ENCODE measurements at places on chromosomes 6 and 20.
A peak's percentile ranks its signal among the peaks of the same experiment; 100 is the strongest.

GRCh38 chr6:139355777-139356445 is 18.5 kb downstream of the CITED2 start:
- DNase-seq: no peak

DNA sequence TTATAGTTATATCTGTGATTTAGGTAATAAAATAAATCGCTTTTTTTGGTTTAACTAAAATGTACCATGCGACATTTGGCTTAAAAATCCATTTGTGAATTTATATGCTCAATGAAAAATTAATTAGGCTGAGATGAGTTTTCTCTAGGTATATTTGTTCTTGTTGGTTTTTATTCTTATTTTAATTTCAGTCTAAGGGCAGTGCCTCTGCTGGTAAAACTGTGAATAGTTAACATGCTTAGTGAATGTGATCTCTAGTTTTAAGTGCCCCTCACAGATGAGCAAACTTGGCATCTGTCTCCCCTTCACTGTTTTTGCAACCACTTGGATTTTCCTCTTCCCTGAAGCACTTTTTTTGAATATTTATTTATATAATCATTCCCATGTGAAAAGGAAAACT is 822.7 kb downstream of the GRIK2 start:
- no peak for DNase-seq

GRCh38 chr6:108741331-108741989 is 106.8 kb upstream of the ARMC2 start:
- no peak for DNase-seq

- peak; percentile 48 for DNase-seq
Measured at GRCh38 chr6:163945808-163946207, 531.3 kb downstream of the QKI start.

GRCh38 chr20:31560746-31561598 is 44.1 kb upstream of the ID1 start:
- no peak for DNase-seq

DNA sequence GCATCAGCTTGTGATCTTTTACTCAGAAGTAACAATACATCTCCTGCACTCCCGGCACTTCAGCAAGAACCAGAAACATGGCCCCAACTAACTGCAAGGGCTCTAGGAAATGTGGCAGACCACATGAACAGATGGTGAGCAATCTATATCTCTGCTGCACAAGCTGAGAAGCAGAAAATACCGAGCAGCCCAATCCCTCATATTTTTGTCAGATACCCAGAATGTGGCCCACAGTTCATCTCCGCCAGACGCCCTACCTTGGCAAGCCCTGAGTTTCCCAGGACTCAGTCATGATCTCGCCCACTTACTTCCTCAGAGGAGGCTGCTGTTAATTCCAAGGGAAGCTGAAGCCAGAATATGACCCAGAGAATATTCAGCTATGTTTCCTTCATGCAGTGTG is 63.1 kb upstream of the PHACTR1 start:
- no peak for DNase-seq

DNA sequence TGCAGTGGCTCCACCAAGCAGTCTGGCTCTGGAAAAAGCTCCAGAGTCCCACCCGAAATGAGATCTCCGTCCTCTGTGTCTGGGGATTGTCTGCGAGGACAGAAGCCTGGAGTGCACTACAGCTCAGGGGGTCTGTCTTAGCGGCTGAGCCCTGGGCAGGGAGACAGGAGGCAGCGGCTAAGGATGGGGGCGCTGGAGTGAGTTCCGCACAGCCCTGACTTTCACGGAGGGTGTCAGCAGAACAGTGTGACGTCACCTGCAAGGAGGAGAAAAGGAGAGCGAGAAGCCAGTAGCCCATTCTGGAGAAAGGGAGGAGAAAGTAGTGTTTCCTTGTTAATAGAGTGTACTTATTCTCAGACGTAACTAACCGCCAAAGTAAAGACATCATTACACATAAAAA is 97.6 kb downstream of the FAM50B start:
- peak; percentile 21 for DNase-seq

DNA sequence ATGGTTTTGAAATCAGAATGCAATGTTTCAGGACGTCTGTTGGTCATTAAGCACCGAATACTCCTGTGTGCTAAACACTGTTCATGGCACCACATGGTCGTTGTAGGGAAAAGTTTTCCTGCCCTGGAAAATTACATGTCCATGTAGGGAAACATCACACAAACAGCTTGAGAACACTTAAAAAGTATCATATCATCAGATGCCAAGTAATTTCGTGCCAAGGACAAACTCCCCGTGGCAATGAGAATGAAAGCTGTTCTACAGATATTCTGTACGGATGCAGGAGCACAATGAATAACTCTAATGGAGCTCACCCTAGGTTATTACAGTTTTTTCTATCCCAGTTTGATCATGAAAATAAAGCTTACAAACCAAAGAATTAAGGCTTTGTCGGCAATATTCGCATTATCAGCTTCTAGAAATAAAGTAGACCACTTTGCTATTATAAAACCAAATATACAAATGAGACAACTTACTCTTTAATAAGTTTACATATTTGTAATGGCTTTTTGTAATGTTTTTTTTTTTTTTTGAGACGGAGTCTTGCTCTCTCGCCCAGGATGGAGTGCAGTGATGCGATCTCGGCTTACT is 4.6 kb upstream of the DST start:
- DNase-seq: no peak

DNA sequence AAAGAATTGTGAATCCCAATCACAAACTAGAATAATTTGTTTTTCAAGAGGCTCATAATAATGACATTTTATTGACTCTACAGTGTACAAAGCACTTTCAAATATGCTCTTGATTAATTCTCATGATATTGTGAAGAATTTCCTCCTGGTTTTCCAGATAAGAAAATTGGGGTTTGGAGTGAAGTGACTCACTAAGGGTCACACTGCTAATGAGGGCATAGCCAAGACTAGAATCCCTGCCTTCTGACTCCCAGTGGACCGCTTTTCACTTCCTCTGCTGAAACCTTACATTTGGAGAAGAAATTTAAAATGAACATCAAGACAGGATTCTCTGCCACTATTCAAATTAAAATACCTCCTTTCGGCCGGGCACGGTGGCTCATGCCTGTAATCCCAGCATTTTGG is 38.3 kb upstream of the LTV1 start:
- DNase-seq: no peak

- DNase-seq: no peak
Measured at GRCh38 chr20:32989507-32990283, 14.5 kb downstream of the SUN5 start.

GRCh38 chr6:159914565-159914923 is 23.8 kb downstream of the MAS1 start:
- DNase-seq: no peak

DNA sequence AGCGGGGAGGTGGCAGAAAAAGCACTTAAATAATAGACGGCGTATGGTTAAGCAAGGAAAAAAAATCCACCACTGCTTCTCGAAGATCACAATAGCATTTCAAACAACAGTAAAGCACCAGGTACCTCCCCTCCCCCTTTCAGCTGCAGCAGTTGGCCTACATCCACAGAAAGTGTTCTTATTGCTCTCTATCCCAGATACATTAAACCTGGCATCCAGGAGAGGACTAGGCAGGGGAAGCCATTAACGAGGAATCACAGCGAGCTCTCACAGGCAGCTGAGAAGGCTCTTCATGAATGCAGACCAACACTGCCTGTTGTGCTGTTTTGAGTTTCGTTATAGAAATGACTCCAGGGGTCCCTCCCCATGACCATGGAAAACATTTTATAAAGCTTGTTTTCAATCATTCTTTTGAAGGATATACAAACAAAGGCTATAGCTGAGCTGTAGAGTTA is 11.8 kb downstream of the FYN start:
- no peak for DNase-seq

DNA sequence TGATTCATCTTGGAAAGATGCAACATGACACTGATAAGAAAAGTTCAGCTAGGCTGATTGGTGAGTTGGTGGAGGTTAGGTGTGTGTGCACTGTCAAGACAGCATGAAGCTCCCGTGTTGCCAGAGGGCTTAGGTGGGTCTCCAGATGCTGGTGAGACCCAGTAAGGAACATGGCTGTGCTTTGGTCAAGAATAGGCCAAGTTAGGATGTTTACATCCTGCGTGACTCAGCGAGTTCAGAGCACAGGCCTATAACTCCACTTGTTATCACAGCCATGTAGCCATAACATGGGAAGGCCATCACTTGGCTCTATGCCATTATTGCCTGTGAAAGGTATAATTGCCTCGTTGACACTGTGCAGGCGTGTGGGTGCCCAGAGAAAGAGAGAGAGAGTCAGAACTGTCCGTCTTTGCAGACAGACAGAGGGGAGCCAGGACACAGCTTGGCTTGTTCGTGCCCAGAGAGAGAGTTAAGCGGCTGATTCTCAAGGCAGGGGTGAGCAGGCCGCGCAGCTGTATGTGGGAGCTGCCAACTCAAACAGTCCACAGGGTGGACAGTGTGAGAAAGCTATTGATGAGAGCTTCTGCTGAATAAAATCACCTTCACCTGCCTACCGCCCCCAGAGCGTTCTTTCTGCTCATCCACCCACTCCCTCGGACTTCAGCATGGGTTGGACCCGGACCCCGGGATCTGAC is 43.5 kb downstream of the OR2B6 start:
- no peak for DNase-seq

GRCh38 chr20:10780901-10781300 is 107.1 kb upstream of the JAG1 start:
- no peak for DNase-seq

DNA sequence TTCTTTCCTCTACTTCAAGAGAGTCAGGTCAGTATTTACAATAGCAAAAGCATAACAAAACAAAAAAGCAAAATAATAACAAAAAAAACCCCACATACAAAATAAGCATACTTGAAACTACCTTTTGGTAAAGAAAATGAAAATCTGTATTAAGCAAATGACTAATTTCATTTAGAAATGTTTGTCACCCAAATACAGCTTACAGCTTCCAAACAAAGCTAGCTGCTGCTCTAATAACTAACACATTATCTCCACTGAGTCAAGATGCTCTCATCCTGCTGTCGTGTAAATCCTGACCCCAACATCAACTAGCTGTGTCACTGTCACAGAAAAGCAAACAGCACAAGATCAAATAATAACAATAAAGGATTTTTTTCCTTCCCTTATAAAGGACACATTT is 21.7 kb downstream of the MAP7 start:
- DNase-seq: no peak

GRCh38 chr6:155248008-155249001 is 15.5 kb upstream of the CLDN20 start:
- DNase-seq: peak; percentile 85

DNA sequence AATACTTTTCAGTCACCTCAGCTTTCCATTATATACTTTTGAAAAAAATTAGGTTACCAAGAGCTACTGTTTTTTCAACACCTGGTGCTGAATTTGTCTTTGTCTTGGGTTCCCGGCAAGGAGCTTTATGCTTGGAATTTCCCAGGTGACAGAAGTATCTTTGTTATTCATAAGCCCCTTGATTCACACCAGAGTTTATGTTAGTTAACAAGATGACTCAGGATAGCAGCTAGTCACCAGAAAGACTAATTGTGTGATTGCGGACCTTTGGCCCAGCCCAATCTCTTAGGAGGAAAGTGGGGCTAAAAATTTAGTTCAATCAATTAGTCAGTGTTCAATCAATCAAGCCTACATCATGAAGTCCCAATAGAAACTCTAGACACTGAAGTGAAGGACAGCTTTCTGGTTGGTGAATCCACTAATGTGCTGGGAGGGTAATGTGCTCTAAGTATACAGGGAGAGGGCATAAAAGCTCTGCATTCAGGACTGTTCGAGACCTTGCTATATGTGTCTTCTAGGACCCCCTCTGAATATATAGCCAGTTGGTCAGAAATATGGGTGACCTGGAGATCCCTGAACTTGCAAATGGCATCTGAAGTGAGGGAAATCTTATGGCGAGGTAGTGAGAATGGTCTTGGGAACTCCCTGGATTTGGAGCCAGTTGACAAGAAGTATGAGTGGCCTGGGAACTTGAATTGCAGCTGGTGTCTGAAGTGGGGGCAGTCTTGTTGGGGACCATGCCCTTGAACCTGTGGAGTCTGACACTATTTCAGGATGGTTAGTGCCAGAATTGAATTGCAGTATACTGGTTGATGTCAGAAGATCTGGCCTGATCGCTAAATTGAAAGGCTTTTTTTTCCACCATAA is 16.2 kb downstream of the TMEM30A start:
- DNase-seq: no peak

DNA sequence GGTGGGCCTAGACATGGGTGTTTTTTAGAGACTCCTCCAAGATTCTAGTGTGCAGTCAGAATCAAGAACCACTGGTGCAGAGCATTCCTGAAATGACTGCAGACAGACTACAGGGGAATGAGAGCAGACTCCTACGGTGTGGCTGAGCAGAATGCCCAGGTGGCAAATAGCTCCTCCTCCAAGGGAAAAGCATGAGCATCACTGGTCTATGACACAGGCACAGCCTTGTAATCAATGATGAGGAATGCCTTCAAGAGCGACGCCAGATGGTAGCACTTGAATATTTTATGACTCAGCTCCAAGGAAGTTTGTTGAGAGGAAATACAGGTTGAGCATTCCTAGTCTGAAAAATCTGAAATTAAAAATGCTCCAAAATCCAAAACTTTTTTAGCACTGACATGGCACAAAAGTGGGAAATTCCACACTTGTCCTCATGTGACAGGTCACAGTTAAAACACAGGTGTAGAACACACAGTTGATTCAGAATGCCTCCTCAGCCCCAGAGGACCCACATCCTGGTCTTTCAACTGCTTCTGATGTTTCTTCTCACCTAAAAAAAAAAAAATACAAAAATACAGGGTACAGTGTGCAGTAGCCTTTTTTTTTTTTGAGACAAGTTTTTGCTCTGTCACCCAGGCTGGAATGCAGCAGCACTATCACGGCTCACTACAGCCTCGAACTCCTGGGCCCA is 10.6 kb upstream of the FAM8A1 start:
- no peak for DNase-seq

DNA sequence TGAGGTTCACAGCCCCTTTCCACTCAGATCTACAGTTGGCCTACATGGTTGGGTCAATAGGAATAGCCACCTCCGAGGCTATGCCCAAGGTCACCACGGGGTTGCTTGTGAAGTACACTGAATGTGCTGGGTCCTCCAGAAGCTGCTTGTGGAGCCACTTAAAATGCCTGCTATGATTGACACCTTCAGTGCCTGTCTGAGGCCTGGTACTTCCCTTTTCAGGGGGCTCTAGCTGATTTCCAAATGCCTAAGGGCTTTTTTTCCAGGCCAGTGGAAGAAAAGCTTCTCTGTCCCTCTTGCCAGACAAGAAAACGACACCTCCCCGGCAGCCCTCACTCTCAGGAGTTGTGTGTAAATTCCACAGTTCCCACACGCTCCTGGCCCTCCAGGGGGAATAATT is 6.3 kb upstream of the NXT1 start:
- no peak for DNase-seq

DNA sequence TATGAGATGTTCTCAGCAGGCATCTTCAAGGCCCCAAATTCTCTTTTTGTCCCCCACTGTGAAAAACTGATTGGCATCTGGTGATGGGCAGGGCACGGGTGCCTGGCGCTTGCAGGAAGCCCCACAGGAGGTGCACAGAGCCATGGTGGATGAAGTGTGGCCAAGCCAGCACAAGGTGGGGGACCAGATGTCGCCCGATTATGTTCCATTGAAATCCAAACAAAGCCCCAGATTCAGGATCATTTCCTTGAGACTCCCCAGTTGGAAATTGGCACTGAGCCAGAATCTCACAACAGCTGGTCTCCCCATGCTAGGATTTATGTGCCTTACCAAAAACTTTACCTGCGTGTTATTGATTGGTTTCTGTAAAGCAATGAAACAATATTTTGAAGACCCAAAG is 186.1 kb downstream of the ADAT2 start:
- no peak for DNase-seq

Measured in head of caudate nucleus (tissue), 42 donors.